ENCODE measurements at places on chromosomes 5 and 9.

DNA sequence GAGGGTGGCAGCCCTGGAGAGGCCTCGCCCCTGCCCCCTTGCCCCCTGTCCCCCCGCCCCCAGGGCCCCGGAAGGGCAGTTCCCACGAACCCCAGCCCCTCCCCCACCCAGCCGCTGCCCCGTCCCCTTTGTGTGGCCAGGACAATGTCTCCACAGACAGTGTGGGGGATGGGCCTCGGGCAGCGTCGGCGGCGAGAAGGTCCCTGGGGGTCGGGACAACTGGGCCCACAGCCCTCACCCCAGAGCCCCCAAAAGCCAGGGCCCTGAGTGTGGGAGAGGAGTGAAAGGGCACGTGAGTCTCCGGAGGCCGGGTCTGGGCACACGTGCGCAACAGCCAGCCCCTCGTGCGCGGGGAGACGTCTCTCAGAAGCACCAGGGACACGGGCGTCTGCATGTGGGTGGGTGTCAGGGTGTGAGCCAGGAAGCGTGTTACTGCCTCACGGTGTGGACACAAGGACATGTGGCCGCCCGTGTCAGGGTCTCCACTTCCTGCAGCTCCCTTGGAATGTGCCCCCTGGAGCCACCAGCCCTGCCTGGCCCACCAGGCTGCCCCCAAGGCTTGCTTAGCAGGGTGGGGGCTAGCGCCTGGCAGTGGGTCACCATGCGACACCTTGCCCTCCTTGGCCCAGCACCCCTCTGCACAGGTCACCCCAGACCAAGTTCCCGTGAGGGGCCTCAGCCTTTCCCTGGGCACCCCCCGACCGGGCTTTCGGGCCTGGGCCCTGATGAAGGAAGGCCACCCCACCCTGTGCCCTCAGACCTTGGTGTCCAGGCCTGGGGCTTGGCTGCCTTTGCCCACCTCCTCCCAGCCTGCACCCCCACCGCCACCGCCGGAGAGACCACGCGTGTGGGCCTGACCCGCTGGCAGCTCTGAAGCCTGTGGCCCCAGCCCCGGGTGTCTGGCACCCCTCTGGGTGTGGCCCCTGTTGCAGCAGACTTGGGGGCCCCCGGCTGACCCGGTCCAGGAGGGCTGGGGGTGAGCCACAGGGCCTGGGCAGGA lies 12.8 kb upstream of the NRARP start:
- DNase-seq, result peak; percentile 41

- DNase-seq, result no peak
Measured at GRCh38 chr5:65062469-65063083, 293.8 kb downstream of the CWC27 start.

DNA sequence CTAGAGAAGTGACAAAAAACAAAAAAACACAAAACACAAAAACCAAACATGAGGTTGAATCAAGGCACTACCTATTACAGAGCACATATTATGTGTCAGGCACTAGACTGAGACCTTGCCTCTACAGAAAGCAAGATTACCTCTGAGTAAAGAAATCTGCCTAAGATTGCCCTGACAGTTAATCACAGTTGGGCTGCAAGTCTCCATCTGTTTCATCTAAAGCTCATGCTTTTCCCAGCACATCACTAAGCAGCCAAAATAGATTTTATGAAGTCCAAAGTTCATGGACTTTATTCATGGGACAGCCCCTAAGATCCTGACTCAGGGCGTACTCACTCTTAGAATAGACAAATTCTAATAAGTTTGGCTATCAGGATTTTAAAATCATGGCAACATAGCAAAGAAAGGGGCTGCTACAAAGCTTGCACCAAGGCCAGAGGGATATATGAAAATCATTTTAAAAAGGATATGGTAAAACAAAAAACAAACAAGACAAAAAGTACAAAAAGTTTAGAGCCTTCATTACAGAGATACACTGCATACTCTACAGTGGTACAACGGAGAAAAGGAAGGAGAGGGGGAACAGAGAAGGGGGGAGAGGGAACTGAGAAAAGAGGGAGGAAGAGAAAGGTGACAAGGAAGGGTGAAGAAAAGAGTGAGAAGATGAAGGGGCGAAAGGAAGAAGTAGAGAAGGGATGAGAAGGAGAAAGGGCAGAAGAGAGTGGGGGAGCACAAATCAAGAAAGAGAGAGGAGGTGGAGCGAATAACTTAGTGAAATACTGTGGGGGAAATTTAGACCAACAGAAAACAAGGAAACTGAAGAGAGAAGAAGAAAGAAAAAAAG lies 58.2 kb downstream of the RICTOR start:
- DNase-seq, result no peak

- no peak for DNase-seq
Measured at GRCh38 chr5:102119252-102119651, 176.8 kb downstream of the SLCO4C1 start.

- DNase-seq, result no peak
Measured at GRCh38 chr9:91185193-91185886, 176.4 kb downstream of the AUH start.

- DNase-seq, result no peak
Measured at GRCh38 chr9:14538526-14538925, 154.7 kb downstream of the ZDHHC21 start.

- no peak for DNase-seq
Measured at GRCh38 chr9:69527454-69527853, 144.7 kb downstream of the APBA1 start.

DNA sequence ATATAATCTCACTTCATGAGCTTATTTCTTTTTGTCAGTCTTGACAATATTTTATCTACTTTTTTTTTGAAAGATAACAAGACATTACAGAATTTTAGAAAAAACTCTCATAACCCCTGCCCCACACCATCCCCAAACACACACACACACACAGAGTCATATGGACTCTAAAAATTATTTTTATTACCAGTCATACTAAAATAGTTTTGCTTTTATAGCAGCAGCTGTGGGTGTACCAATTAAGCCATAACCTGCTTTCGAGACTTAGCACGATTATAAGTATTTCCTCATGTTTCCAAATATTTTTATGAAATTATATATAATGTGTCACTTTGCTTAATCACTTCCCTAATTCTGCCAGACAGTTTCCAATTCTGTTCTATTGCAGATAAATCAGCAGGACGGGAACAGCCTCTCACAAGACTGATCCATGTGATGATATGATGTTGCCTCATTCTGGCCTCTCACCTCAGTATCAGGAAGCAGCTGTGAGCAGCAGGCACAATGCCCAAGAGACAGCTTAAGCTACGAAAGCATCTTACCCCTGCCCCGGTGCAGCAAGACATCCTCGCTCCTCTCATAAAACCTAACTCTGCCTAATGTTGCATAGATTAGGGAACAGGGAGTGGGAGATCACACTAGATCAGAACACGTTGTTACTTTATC lies 7.0 kb downstream of the PDCL start:
- no peak for DNase-seq

DNA sequence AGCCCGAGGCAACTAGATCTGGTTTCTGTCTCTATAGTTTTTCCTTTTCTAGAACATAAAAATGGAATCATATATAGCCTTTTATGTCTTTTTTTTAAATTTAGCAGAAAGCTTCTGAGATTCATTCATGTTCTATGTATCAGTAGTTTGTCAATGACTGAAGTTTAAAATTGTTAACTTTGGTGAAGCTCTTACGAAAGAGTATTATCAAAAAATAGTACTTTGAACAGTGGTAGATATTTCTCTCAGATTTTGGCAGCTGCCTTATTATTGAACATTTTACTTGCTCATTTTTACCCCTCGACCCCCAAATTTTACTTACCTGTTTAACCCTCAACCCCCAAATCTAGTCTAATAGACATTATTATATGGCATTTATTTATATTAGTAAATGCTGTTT lies 10.2 kb downstream of the NIPBL start:
- DNase-seq, result no peak

GRCh38 chr5:135561266-135561665 lies 17.5 kb downstream of the CXCL14 start:
- DNase-seq, result no peak

GRCh38 chr9:73118898-73119554 lies 32.6 kb upstream of the ANXA1 start:
- no peak for DNase-seq

DNA sequence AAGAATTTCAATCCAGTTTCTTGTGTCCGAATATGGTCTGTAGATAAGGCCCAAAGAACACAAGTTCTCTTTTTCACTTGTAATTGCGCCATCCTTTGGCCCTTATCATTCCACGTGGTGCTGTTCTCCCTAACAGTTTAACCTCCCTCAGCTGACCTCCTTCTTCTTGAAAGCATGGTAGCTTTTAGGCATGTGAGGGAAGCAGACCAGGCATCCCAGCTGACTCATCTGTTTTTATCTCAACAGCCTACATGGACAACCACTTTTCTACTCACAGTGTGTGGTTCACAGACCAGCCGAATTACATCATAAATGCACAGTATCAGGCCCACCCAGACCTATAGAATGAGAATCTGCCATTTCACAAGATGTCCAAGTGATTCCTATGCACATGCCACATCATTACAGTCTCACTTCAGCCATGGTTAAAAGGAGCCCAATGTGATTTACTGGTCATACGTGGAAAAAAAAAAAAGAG lies 26.9 kb upstream of the PLIN2 start:
- no peak for DNase-seq

- peak; percentile 47 for DNase-seq
Measured at GRCh38 chr5:674630-675011, 18.5 kb downstream of the TPPP start.

GRCh38 chr9:68981789-68982188 lies 32.1 kb downstream of the PRKACG start:
- peak; percentile 52 for DNase-seq

- no peak for DNase-seq
Measured at GRCh38 chr5:33840927-33841547, 50.8 kb downstream of the ADAMTS12 start.

DNA sequence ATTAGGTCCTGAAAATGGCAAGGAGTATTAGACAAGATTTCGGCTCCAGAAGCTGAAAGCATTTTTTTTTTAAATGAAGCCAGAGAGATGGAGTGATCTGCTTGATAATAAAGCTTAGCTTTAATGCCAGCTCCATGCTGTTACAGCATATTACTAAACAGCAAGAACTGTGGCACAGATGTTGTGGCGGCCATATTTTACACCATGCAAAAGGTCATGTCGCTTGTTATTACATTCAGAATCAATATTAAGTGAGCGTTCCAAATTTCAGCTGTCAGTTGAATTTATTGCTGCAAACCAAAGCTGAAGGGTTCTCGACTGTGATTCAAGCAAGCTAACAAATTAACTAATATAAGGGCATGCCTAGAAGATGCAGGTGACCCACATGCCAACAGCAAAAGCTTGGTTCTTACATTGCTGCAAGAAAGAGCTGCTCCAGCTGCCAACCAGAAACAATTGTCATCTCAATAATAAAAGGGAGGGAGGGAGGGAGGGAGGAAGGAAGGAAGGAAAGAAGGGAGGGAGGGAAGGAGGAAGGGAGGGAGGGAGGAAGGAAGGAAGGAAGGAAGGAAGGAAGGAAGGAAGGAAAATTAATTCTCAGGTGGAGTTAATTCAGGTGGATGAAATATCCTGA lies 517.7 kb upstream of the WWC1 start:
- DNase-seq, result no peak

DNA sequence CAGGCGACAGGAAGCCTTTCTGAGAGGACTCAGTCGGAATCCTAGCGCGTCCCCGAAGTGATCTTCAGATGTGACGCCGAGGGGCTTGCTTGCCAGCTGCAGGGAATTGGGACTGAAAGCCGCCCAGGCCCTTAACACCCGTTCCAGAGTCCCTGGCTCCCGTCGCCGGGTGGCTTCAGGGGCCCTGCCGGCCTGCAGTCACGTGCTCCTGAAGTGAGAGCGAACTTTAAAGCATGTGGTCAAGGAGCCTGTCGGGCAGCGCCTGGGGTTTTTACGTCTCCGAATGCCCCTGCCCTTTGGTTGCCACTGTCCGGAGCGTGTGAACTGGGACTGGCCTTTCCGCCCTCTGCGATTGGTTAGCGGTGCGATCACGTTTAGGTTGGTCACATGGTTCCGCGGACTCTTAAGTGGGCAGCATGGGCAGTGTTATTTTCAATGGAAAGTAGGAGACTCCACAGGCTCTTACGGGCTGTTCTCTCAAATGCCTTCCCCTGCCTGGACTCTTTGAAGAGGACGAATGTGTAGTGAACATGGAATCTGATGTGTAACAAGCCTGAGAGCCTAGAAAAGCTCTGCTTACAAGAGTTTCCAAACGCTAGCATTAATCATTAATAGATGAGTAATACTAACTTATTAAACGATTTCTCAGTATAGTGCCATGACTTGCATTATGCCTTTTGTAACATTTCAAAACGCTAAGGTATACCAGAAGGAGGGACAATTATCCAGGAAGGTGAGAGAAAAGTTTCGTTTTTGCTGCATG lies 1.9 kb downstream of the VLDLR start:
- peak; percentile 46 for DNase-seq

DNA sequence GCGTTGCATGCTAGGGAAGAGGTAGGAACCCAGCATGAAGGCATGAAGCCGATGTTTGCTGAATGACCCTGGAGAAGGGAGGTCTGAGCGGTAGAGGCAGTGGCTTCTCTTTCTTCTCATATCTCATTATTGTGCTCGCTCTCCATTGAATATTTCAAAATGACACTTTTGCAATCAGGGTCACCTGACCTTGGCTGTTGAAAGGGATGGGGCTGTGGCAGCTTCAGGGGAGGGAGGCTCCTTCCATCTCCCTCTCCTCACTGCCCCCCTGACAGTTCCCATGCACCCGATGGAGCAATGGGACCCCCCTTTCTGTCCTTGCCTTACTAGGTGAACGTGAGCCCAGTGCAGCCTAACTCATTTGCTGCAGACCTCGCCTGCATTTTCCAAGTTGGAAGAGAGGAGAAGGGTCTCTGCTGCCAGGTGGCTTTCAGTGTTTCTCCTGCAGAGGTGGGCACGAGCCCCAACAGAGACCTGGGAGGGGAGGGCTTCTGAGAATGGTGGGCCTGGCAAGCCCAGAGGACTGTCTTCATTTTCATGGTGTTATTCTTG lies 17.9 kb downstream of the STC2 start:
- DNase-seq, result peak; percentile 46

- no peak for DNase-seq
Measured at GRCh38 chr9:79604921-79605562, 33.3 kb downstream of the TLE4 start.

DNA sequence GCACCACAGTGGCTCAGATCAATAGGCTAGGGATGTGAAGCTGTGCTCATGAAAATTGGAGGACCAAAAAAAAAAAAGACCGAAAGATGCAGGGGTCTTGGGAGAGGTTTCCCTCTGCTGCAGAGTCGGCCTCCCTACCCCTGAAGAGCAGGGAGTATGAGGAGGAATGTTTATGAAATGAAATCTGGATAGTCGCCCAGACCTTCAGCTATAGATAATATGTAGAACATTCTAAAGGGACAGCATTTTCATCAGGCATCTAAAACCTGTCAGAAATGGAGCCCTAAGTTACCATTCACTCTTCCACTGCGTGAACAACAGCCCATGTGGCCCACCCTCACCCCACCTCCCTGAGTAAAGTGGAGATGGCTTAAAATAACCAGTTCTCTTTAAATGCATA lies 122.9 kb downstream of the TMEM174 start:
- DNase-seq, result no peak

DNA sequence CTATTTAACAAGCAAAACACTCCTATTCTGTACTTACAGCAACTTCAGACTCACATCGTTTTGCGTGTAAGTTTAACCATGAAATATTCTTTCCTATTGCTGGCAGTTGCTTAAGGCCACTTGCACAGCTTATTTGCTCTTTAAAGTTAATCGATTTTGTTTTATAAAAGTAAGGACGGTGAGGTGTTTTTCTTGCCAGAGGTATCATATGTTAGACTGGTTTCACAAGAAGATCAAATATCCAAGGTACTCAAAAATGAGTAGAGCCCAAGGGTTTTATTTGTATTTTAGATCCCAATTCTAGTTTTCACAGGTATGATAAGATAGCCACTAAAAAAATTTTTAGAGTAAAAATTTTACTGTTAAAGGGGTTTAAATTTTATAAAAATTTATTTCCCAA lies 16.2 kb downstream of the CLINT1 start:
- no peak for DNase-seq

GRCh38 chr5:178590141-178590923 lies at the start of gene COL23A1:
TSS of gene COL23A1 (minus strand) at chr5:178590393.
- peak; percentile 81 for DNase-seq

All from left hindlimb (tissue), 1 donor.